Right renal cortex interstitium (tissue), 3 donors: ENCODE measurements at places on chromosomes 6 and 20.

- no peak for DNase-seq
These were observed 26.1 kb upstream of the KCNQ5 start for GRCh38 chr6:72595812-72596211.

GRCh38 chr6:5275497-5275896, 14.2 kb downstream of the FARS2 start:
- DNase-seq = no peak

- no peak for DNase-seq
These were observed 6.0 kb downstream of the TCF21 start for GRCh38 chr6:133894795-133895358.

- no peak for DNase-seq
These were observed 47.4 kb downstream of the SLC17A5 start for GRCh38 chr6:73606428-73606827.

- no peak for DNase-seq
These were observed 29.7 kb upstream of the RANBP9 start for GRCh38 chr6:13741365-13741764.

- no peak for DNase-seq
These were observed 173.2 kb upstream of the SOX4 start for GRCh38 chr6:21420146-21420878.

- DNase-seq = no peak
These were observed 538 bp upstream of the ENPP1 start for GRCh38 chr6:131807321-131807643.

DNA sequence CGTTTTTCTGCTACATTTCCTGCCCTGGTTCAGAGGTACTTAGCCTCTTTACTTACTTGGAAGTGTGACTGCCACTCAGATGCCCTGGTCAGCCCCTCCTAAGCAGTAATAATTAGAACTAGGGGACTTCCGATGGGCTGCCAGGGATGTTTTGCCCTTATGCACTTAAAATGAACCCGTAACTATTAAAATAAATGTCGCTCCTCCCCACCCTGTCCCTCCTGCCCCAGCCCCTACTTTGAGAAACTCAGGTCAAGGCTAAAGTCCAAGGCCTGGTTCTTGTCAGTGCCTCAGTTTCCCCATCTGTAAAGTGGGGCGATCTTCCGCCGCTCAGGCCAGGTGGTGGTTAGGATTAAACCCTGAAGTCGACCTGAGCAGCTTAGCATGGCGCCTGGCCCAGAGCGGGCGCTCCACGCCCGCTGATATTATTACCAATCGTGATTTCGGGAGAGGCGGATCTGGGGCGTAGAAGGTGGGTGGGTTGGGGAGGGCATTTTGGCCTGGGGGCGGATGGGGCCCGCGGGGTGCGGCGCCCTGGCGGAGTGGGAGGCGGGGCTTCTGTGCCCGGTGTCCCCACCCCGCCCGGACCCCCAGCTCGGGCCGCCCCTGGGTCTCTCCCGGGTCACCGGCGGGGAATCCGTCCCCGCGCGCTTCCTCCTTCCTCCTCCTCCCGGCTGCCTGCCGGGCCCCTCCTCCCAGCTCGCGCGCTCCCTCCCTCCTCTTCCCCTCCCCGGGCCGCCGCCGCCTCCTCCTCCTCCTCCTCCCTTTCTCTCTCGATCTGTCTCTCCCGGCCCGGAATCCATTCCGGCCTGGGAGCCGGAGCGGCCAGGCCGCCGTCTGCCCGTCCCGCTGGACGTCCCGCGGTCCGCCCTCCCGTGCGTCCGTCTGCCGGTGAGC, at the start of gene SRC:
Gene SRC (plus strand): TSS at position 802 of the 897 bp plus-strand sequence. CDS start 38,014 bp downstream, outside the sequence.
- DNase-seq = no peak

- DNase-seq = no peak
These were observed 135.9 kb downstream of the SOX4 start for GRCh38 chr6:21729431-21729830.

GRCh38 chr6:170117111-170117972, 173.5 kb downstream of the DLL1 start:
- no peak for DNase-seq

DNA sequence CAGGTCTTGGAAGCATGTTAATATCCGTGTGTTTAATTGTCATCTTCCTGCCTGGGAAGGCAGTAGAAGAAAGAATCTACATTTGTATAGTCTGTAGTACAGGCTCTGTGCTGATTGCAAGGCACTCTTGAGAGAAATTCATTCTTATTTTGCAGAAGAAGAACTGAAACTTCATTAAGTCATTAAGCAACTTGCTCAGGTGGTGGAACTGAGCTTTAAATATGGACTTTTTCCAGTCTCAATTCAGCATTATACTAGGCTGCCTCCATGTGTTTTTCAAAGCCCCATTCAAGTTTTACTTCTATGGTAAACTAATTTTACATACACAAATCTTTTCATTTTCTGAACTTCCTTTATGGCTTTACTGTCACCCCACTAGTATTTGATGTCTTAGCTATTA, 18.7 kb downstream of the ZNF451 start:
- DNase-seq = no peak

DNA sequence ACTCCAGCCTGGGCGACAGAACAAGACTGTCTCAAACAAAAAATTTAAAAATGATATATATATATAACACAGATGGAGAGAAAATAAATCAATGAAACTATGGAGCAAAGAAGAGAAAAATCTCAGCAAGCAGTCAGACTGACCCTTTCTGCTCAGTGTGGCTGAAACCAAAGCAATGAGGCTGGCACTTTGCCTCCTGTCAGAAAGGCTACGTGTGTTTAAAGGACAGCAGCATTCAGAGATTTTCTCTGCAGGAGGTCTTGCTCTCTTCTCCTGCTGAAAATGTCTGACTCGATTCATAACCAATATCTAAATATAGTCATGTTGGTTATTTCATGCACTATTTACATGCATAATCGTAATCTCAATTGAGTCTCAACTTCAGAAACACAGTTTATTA, 527.0 kb upstream of the JARID2 start:
- DNase-seq = no peak

GRCh38 chr6:111894951-111895350, 21.7 kb upstream of the FYN start:
- no peak for DNase-seq

- DNase-seq = no peak
These were observed 70.4 kb downstream of the METTL24 start for GRCh38 chr6:110287462-110288341.
